MCF 10A (cell line): ENCODE measurements at places on chromosomes 3 and 15.
A peak's percentile ranks its signal among the peaks of the same experiment; 100 is the strongest.

DNA sequence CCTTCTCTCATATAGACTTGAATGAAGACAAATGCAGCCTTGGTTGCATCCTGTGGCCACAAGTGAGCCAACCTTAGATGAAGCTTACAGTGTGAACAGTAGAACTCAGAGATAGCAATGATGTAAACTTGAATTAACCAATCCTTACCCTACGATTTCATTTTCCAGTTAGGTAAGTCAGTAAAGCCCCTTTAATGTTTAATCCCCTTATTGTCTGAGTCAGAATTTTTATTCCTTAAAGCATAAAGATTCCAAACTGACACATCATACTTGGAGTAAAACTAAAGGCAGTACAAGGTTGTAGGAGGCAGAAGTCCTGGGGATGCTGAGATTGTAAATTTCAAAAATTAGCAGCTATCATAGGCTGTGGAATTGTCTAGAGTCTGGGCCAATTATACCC is 507.8 kb upstream of the DPH6 start:
- DNase-seq: no peak

DNA sequence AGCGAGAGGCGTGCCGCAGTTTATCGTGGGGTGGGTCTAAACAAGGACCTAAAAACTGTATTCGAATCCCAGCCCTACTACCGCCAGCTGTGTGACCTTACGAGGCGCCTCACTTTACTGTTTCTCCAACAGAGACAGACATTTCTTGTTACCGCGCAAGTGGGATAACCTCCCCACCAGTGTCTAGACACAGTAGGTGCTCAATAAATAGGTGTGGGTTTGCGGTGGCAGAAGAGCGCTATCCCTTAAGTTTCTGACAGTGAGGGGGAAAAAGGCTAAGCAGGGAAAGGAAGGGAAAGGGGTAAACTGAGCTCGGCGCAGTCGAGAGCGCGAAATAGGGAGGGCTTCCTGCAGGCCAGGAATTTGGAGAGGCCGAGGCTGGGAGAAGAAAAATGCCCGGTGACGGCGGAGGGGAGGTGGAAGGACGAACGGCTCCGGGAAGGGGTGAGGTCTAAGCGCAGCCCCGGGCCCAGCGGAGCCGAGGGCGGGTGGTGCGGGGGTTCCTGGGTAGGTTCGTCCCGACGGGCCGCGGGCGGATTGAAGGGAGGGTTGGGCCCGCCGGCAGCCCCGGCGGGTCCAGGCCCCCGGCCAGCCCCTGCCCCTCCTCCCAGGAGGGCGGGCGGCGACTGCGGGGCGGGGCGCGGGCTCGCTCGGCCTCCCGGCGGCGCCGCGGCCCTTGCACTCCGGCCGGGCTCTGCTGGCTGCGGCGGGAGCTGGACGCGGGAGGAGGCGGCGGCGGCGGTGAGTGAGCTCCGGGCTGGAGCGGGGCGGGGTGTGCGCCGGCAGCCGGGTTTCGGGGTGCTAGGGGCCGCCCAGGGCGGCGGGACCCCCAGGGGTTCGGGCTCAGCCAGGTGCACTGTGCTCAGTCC is at the start of gene CGNL1:
Gene CGNL1, plus strand, starts transcription at position 679 of the 869 bp plus-strand sequence. CDS start 61,495 bp downstream, outside the sequence.
- DNase-seq: no peak

DNA sequence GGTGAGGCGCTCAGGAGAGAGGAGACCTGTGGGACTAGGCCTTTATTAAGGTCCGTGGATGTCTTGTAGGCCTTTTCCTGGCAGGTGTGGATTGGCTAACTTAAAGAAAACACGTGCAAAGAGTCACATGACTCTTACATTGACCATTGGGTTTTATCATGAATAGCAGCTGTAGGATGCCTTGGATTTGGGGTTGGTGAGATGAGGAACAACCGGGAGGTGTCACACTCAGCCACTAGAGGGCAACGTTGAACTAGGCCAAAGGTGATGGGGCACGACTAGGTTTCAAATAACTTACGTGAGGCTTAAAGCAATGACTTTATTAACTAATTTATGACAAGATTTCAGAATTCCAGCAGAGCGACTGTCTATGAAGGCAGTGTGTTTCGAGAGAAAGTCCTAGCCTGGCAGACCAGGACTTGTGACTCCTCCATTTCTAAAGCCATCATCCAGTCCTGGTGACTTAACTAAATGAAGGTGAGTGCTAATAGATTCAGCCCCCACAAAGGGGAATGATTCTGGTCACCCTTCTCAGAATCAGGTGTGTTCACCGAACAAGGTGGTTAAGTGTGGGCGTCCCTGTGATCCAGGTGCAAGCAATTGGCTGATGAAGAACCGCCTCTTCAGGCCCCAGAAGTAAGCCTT is 345.6 kb downstream of the MCTP2 start:
- DNase-seq: peak; percentile 72

DNA sequence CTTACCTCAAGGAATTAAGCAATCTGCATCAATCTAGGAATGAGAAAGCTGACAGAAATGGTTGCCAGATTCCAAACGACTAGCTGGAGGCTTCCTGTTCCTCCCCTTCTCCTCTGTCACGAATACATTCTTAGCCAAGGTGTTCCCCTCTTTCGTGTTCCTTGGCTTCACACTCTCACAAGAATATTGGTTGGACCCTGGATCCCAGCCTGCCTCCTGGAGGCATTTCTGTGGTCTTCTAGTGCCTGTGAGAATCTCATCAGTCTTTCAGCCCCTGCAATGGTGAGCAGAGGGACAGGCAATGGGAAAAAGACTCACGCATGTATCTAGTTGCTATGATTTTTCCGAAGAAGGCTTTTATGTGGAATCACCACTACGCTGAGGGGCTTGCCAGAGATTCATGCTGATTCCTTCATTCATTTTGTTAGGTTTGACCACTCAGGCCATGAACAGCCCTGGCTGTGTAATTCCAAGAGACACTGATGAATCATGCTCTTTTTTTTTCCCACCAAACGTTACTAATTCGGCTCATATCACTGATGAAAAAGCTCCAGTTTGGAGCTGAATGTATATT is 1.6 kb upstream of the P3H2 start:
- DNase-seq: peak; percentile 31

GRCh38 chr3:116084999-116085791 is 360.1 kb downstream of the LSAMP start:
- DNase-seq: peak; percentile 9

DNA sequence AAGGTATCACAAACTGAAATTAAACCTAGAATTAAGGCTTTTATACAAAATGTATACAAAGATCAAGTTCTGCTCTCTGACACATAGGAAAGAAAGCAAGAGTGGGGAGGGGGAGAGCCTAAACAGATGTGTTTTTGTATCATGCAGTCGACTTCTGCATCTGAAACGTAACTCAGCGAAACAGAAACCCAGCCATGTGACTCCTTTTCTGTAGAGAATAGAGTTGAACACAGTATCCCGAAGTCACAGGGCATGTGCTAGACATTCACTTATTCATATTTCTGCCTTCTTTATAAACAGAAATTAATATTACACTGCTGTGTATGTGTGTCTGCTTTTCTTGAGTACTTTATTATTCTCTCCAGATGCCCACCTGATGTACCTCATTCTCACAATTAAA is 121.0 kb downstream of the PDZRN3 start:
- no peak for DNase-seq

DNA sequence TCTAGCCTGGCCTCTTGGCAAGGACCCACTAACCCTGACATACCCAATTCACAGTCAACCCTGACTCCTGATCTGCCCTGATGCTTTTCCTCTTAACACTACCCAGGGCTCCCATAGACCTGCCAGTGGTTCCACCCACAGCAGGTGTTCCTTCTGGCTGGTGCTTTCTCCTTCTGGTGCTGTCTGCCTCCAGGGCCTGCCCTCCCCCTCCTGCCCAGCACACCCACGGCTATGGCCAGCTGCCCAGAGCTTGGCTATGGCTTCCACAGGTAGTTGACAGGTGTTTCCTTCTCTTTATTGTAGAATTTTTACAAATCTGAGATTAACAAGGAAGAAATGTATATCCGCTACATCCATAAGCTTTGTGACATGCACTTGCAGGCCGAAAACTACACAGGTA is 46.5 kb upstream of the MANF start:
- peak; percentile 27 for DNase-seq

GRCh38 chr3:58411851-58412830 is 21.5 kb downstream of the PDHB start:
- DNase-seq: no peak
